Psoas muscle (tissue), 8 donors: ENCODE measurements at places on chromosomes 16 and 17.

DNA sequence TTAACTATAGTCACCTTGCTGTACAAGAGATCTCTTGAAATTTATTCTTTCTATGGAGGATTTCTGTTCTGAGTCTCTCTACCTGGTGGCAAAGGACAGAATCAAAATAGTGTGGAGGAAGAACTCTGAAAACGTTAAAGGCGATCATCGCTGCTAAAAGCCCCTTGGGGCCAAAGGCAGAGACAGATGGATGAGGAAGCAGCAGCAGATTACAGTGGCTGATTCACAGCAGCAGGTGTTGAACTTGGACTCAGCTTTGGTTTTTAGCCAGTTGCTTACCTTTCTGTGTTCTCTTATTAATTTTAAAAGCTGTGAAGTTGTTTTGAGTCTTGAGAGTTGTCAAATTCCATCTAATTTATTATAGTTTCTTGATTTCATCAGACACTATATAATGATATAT, 956.1 kb upstream of the GOT2 start:
- DNase-seq = no peak

GRCh38 chr16:82585675-82586074, 41.1 kb upstream of the CDH13 start:
- DNase-seq = no peak

- DNase-seq = no peak
Observed at GRCh38 chr17:41360296-41360995, 9.2 kb downstream of the KRT33B start.

- DNase-seq = no peak
Observed at GRCh38 chr16:48347191-48347865, 37.9 kb downstream of the SIAH1 start.

- DNase-seq = peak; percentile 75
Observed at GRCh38 chr16:85601730-85602401, 11.3 kb upstream of the GSE1 start.

GRCh38 chr17:29612404-29613280, 10.1 kb downstream of the CORO6 start:
- DNase-seq = no peak

DNA sequence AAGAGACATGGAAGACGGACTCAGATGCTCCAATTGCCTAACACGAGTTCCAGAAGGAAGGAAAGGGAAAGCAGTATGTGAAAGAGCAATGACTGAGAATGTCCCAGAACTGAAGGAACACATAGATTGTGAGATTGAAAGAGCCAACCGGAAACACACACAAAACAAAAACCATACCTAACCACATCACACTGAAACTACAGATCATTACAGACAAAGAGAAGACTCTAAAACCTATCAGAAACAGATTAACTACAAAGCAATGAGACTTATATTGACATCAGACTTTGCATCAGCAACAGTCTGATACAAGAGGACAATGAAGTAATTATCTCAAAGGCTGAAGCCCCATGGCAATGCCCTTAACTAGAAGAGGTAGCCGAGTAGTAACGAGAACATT, 45.6 kb upstream of the CLEC18B start:
- no peak for DNase-seq

DNA sequence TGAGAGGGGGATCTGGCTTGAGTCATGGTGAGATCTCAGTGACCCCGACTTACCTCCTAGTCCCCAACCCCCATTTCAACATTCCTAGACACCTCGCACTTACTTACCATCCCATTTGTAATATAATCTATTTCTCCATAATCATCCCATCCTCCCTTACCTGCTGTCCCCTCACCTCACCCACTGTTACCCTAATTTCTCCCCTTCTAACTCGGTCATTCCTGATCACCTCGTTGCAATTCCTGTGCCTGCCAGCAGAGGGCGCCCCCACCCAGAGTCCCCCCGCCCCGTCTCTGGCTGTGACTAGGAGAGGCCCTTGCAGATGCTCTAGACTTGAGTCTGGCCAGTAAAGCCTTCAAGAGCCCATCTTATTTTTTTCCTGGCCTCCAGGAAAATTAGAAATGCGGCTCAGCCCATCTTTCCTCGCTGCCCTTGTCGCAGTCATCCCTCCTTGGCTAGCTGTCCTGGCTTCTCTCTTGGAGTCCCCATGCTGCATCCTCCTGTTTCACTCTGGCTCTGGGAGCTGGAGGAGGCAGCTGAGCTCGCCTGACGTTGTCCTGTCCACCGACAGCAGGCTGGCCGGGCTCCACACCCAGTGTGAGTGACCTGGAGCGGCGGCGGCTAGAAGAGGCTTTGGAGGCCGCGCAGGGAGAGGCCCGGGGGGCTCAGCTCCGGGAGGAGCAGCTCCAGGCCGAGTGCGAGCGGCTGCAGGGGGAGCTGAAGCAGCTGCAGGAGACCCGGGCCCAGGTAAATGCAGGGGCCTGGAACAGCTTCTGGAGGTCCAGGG, 5.0 kb downstream of the TBKBP1 start:
- DNase-seq = peak; percentile 78

DNA sequence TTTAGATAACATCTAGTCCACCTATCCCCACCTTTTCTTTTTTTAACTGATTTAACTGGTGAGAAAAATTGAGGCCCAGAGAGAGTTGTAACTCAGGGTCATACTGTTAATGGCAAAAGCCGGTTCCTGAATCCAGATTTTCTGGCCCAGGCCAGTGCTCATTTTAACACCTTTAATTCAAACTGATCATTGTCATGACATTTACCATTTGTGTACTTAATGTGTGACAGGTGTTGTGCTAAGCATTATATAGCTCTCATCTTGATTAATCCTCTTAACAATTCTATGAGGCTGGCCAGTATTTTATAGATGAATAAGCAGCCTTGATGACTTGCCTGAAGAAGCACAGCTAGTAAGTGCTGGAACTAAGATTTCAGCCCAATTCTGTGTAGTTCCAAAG, 14.4 kb downstream of the RHOT1 start:
- DNase-seq = no peak

- no peak for DNase-seq
Observed at GRCh38 chr16:1940273-1941161, 2.5 kb downstream of the MSRB1 start.

GRCh38 chr16:21274172-21274726, 3.8 kb downstream of the CRYM start:
- DNase-seq = no peak

- DNase-seq = no peak
Observed at GRCh38 chr16:24775455-24775854, 46.0 kb downstream of the TNRC6A start.

DNA sequence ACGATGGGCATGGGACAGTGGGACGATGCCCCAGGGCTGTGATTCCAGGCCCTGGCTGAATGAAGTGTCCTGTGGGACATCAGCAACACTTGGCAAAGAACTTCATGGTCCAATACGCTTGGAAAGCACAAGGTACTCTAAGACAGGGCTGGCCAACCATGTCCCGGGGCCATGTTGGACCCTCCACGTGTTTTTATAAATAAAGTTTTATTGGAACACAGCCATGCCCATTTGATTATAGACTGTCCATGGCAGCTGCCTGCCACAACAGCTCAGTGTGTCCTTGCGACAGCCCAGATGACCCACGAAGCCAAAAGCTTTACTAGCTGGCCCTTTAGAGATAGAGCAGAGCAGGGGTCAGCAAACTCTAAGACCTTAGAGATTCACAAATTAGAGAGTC, 282.1 kb downstream of the C16orf95 start:
- no peak for DNase-seq

DNA sequence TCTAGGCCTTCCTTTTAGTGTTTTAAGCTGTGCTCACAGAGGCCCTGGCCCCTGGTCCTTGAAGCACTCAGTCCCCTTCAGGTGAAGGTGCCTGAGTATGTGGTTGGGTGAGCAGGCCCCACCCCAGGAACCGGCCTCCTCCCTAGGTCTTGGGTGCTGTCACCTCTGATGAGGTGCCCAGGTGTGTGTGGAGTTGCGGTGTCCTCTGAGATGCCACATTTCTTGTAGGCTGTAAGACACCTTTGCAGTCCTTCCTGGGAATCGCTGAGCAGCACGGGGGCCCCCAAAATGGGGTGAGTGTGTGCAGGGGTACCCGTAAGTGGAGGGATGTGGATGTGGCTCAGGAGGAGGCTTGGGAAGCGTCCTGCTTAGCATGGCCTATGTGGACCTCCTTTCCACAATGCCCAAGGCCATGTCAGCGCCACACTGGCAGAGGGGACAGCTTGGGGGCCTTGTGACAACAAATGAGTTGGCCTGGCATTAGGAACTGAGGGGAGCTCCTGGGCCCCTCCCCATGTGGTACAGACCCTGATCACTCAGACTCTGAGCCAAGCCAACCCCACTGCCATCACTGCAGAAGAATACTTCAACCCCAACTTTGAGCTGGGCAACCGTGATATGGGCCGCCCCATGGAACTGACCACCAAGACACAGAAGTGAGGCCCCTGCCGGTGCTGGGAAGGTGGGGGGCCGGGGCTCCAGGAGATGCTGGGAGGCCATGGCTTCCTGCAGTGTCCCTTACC, 11.2 kb downstream of the CORO6 start:
- no peak for DNase-seq

DNA sequence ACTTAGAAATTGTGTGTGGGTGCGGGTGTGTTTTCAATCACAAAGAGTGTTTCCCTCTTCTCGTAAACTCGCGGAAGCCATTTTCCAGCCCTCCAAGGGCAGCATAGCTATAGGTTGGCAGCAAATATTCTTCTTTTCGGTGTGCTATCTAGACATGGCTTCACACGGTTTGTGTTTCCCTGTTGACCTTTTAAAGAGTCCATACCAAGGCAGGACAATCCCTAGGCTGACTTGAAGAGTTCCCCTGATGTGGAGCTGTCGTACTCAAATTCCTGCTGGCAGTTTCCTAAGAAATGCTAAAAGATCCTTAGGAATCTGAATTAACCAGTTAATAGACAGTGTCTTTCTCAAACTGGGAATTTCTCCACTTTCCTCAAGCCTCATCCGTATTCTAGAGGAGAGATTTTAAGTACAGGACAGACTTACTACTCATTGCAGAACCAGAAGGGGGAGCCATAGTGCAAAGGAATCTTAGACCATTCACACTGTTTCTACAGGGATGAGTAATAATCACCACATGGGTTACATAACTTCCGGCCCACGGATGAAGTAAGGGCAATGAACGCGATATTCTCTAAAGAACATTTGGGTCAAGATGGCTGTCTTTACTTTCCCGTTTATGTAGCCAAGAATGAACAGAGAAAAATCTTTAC, 288.6 kb upstream of the ELAC2 start:
- DNase-seq = no peak

- DNase-seq = peak; percentile 96
Observed at GRCh38 chr16:4212211-4212933, 29.5 kb downstream of the SRL start.

GRCh38 chr17:67532326-67532871, 155.3 kb downstream of the PITPNC1 start:
- no peak for DNase-seq

GRCh38 chr16:9868606-9869149, 313.6 kb downstream of the GRIN2A start:
- DNase-seq = no peak

GRCh38 chr16:30775131-30775391, 11.9 kb downstream of the ZNF629 start:
- DNase-seq = no peak

DNA sequence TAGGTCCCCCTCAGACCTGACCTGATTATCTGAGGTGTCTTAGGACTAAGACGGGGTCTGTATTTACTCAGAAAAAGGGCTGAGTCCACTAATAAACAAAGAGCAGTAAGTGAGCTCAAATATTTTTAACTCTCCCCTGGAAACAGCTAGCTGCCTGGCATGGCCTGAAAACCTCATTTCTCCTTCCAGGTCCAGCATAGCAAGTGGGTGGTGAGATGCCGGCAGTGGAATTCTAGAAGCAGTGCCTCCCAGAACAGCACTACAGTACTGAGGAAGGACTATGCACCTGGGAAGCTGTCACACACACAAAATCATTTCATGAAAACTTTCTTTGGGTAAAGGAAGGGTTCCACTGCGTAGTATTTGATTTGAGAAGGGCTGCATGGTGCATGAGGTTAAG, 29.5 kb upstream of the CFAP20 start:
- DNase-seq = no peak

DNA sequence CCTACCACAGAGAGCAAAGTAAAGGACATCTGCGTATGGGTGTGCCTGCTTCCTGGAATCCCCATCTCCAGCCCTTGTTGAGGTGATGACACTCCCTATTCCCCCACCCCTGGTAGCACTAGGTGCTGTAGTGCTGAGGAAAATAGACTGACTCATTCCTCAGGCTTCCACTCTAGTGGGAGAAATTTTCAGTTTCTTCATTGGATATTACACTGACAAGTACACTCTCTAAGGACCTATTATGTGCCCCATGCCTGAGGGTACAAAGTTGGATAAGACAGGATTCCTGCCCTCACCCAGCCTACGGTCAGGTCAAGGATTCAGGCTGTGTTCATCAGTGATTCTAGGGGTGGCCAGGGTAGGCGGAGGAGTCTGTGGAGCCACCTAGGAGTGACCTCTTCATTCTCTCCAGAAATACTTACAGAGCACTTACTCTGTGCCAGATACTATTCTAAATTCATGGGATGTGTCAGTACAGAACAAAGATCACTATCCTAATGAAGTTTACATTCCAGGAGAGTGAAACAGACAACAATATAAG, 4.5 kb upstream of the ZC3H7A start:
- no peak for DNase-seq

DNA sequence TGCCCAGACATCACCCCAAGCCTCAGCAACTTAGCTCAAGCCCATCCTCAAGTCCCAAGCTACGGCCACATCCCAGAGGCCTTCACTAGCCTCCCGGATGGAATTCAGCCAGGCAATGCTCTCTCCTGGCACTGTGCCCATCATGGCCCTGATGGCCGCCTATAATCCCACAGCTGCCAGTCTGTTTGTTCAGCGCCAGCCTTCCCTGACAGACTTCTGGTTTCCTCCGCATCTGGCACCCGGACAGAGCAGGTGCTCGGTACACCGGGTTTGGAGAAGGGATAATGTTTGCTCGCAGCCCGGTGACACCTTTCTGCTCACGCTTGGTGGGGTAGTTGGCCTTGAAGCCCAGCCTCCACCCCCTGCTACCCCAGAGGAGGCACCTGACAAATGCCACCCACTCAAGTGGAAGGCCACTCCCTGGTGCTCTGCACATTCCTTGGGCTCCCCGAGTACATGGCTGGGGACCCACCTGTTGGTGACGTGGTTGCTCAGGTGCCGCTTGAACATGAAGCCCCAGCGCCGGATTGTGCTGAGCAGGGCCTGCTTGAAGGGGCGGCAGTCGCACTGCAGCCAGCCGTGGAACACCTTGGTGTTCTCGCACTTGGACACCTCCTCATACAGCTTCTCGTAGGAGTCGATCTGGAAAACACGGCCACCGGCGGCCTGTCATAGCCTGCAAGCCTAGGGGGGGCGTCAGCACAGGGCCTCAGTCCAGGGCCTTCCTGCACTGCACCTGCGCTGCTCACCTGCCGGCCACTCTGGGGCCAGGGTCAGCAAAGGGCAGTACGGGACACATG, 47.1 kb downstream of the DNAH17 start:
- no peak for DNase-seq

- DNase-seq = peak; percentile 95
Observed at GRCh38 chr17:56960596-56961538, at the start of gene COIL. COIL (minus strand) TSS chr17:56961050; CDS start chr17:56961019, 31 bp downstream.

GRCh38 chr17:81890447-81891302, 711 bp downstream of the ALYREF start:
- no peak for DNase-seq
